ENCODE measurements at places on chromosomes 3 and 15. TPM values are rescaled to one million over a fixed set of nuclear protein-coding genes. Genes with fewer than 3 reads are reported as not detected.

The ATOSA gene
- polyA plus RNA-seq: 19.9 TPM

The GPR160 gene
- polyA plus RNA-seq: 0.12 TPM

The ALPK3 gene
- 0.33 TPM for polyA plus RNA-seq

The RTP4 gene
- polyA plus RNA-seq: 0.38 TPM

The HAPLN3 gene
- 1.4 TPM for polyA plus RNA-seq

The MELTF gene
- 6.0 TPM for polyA plus RNA-seq

The ANKRD63 gene
- polyA plus RNA-seq: not detected

The PLAAT1 gene
- 0.57 TPM for polyA plus RNA-seq

The FANCD2OS gene
- not detected for polyA plus RNA-seq

The EXD1 gene
- 0.17 TPM for polyA plus RNA-seq

Measured in keratinocyte (primary cell).